ENCODE measurements at places on chromosomes 3 and 15.

DNA sequence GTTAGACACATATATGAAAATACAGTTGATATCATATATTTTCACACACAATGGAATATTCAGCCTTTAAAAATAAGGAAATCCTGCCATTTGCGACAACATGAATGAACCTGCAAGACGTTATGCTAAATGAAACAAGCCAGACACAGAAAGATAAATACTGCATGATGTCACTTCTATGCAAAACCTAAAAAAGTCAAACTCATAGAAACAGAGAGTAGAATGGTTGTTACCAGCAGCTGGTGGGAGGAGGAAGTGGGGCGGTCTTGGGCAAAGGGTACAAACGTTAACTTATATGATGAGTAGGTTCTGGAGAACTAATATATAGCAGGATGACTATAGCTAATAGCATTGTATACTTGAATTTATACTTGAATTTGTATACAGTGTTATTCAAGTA, 213.2 kb upstream of the NR2F2 start:
- DNase-seq = no peak

DNA sequence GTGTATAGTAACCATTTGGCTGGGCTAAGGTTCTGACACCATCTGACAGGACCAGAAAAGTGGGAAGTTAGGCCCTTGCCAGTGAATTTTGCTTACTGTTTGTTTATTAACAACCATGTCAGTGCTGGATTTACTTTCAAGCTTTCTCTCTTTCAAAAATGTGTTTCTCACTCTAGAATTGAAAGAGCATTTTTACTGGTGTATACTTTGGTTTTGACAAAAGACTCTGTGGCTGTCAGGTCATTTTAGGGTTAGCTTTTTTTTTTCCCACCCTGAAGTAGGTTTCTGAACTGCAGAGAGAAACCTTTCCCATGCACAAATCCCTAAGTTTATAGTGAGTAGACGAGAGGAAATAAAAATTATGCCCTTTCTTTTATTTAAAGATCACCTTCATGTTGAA, 230.0 kb upstream of the TBC1D5 start:
- no peak for DNase-seq

GRCh38 chr15:64096668-64097384, 1.0 kb downstream of the SNX1 start:
- DNase-seq = peak; percentile 47

GRCh38 chr15:100725121-100726069, 123.0 kb downstream of the ASB7 start:
- DNase-seq = no peak

DNA sequence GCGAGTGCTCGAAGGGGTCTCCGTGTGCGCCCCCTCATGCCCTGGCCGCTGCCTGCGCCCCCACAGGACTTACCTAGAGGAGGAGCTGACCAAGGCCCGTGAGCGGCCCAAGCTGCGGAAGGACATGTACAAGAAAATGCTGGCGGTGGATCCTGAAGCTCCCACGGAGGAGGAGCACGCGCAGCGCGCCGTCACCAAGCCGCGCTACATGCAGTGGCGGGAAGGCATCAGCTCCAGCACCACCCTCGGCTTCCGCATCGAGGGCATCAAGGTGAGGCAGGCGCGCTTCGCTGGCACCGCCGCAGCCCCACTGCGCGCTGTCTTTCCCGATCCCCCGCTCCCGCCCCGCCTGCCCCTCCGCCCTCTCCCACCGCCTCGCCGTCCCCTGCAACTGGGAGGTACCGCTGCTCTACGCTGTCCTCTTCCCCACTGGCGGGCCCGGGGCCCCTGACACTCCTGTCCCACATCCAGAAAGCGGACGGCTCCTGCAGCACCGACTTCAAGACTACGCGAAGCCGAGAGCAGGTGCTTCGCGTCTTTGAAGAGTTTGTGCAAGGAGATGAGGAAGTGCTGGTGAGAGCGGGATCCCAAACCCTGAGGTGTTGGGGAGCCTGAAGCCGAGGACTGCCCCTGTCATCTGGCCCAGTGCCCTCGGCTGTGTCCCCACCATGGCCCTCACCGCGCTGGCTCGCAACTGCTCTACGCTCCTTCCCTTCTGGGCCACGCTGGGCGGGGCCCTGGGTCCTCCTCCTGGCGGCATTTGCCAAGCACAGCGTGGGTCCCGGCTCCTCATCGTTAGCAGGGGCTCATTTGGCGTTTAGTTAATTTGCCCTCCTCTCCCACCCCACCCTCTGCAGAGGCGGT, 8.5 kb downstream of the ITPKA start:
- no peak for DNase-seq

DNA sequence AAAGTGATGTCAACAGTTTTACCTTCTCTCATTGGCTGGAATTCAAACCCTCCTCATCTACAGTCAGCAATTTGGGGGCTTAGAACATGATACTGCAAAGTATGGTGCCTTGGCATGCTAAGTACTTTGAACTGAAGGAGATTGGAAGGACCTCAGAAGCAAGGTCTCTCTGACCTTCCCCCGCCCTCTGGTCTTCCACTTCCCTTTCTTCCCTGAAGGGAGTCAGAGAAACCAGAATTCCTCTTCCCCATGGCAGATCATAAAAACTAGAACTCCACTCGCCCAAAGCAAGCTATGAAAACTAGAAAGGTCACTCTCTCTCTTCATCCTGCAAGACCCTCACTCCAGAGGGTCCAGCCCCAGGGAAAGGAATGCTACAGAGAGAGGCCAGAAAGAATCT, 64.2 kb downstream of the CD200R1L start:
- no peak for DNase-seq

DNA sequence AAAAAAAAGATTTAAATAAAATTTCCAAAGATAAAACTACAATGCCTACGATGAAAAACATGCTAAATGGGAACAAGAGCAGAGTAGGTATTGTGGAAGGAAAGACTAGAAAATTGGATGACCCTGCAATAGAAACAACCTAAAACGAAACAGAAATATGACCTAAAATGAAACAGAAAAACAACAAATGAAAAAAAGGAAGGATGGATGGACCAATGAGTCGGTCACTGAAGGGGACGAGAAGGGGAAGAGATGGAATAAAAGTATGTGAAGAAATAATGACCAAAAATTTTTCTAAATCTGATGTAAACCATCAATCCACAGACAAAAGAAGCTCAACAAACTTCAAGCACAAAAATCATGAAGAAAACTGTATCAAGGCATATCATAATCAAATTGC, 44.8 kb downstream of the TBC1D2B start:
- no peak for DNase-seq

DNA sequence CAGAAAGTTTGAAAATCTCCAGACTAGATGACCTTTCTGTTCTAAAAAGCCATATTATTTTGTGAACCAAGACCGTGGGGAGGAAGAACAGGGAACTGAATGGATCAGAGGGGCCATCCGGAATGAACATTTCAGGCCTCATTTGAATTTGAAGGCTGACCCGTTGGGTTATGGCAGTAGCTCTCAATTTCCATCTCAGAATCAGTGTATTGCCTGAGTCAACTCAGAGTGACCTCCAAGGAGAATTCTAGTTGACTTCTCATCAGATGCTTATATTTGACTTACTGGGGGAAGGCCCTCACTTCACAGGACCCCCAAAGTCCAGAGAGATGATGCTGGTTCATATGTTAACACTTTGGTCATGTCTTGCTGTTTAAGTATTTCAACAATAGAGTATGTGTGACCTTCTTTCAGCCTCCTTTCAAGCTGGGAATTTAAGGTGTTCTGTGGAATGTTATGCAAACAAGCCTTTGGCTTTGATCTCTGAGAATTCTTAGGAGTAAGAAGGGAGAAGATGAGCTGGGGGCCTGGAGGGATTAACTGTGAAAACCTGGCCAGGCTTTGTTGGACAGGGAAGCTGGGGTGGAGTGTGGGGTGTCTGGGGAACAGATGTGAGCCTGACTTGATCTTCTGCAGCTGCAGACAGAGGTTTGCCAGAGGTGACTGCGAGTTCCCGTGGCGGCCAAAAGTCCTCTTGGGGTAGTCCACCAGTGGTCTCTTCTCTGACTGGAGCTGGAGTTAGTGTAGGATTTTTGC, 111.2 kb upstream of the RGMA start:
- no peak for DNase-seq
